ENCODE measurements at places on chromosomes 4 and X. TPM values are rescaled to one million over a fixed set of nuclear protein-coding genes. Genes with fewer than 3 reads are reported as not detected.

DNA sequence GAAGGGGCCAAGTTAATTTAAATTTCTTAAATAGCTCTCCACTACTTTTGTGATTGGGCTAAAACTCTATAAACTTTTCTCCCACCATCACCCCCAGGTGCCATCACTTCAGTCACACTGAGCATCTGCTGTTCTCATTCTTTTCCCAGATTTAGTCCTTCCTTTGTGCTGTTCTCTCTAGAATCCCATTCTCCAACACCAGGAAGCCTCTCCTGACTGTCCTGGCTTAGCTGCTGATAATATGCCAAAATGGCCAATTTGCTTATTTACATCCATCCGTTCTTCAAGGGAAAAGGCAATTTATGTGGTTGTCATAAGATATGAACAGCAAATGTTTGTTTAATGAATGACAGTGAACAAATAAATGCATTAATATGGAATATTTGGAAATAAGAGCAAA is 44.1 kb downstream of the FGFBP1 start:
- no peak for DNase-seq

Gene KLB
- 0.09 TPM for polyA plus RNA-seq

Gene SHOX
- 2.2 TPM for polyA plus RNA-seq

Gene AFF2
- polyA plus RNA-seq: 1.2 TPM

DNA sequence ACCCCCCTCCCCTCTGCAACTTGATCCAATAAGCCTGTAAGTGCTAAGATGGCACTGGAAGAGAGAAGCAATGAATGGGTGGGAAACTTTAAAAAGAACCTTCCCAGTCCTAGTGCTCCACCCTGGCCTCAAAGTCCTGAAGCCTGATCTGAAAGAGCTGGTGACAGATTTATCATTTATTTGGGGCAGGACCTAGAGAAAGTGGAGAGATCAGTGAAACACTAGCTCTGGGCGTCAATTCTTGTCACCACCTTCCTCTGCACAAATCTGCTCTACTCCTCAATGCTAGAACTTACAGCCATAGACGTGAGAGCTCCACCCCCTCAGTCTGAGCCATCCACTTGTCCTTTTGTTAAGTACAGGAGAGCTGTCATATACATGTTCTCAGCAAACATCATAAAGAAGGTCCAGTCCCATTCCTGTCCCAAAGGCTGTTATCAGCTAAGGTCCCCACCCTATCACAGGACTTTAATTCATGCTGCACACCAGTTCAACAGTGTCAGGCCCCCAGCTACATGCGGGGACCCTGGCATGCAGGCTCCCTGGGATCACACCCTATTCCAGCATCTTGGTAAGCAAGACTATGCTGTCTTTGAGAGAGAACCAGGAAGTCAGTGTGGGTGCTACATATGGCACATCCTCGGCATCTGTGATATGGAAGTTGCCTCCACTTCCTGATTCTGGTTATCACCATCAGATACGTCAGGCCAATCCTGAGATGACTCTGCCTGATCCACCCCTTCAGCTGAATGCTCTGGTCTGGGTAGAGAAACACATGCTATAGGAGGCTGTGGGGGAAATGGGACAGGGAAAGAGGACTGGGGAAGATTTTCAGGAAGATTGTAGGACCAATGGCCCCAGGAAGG is 2.3 kb downstream of the P2RY4 start:
- no peak for DNase-seq

Data from muscle of arm (tissue), 14 donors.